Panc1 (cell line): ENCODE measurements at places on chromosomes 1 and 21. TPM values are rescaled to one million over a fixed set of nuclear protein-coding genes. Genes with fewer than 3 reads are reported as not detected.

Gene BLZF1
- 19.6 TPM for total RNA-seq

Gene S100A14
- 0.57 TPM for total RNA-seq

Gene SPRR2B
- total RNA-seq = not detected

Gene KRTAP10-5
- total RNA-seq = not detected

Gene ETV3
- 22.2 TPM for total RNA-seq

Gene ZBTB8A
- 6.5 TPM for total RNA-seq

Gene ARHGAP29
- total RNA-seq = 197 TPM

Gene AMY2A
- total RNA-seq = 0.28 TPM

Gene MFN2
- 104 TPM for total RNA-seq

Gene RPTN
- not detected for total RNA-seq

Gene SPRR2G
- total RNA-seq = not detected

Gene TNN
- not detected for total RNA-seq

Gene KIAA0319L
- 60.0 TPM for total RNA-seq

Gene FAAH
- total RNA-seq = 25.9 TPM

Gene TP73
- total RNA-seq = 4.7 TPM

Gene DYNLT5
- total RNA-seq = not detected

Gene SDF4
- 335 TPM for total RNA-seq

Gene C1orf115
- 3.9 TPM for total RNA-seq

Gene PLEKHA6
- total RNA-seq = 5.5 TPM
